ENCODE measurements at places on chromosomes 1 and 21.

GRCh38 chr1:13749543-13750341 lies 49.8 kb downstream of the PRDM2 start:
- DNase-seq: peak; percentile 14

DNA sequence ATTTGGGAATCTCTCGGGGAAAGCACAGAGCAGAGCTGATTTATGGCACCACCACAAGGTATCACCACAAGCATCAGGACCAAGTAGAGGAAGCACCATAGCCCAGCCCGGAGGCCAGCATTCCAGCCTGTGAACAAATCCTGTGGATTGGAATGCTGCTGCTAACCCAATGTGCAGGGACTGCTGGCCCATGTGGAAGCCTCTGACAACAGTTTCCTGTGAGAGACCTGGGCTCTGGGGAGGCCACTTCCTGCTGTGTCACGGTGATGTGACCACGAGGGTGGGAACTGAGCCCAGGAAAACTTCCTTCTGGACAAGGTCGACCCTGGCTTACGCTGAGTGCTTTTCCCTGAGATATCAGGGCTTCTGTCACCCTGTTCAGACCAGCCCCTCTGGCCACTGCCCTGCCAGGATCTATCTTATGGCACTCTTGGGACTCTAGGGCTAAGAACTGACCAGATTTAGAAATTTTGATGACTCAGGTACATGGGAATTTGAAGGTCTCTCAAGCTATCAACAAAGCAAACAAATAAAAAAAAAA lies 88.3 kb upstream of the NGF start:
- DNase-seq: no peak

GRCh38 chr1:102174259-102174863 lies 177.6 kb upstream of the OLFM3 start:
- no peak for DNase-seq

DNA sequence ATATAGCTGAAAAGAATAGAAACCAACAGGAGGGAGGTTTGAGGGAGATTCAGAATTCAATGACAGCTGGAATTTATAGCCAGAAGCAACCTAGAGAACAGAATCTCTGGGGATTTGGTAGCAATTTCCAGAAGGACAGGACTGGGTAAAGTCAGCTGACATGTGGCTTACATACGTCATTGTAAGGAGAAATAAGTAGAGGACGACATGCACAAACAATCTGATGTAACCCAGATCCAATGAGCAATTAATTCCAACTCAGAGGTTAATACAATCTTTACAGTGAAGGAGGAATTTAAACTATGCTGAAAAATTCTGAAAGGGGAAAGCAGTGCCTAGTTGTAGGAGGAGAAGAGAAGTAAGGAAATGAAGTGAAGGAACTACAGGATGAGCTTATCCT lies 383.9 kb downstream of the PTBP2 start:
- peak; percentile 54 for DNase-seq

- no peak for DNase-seq
Measured at GRCh38 chr1:37509181-37509580, 5.4 kb downstream of the MEAF6 start.

DNA sequence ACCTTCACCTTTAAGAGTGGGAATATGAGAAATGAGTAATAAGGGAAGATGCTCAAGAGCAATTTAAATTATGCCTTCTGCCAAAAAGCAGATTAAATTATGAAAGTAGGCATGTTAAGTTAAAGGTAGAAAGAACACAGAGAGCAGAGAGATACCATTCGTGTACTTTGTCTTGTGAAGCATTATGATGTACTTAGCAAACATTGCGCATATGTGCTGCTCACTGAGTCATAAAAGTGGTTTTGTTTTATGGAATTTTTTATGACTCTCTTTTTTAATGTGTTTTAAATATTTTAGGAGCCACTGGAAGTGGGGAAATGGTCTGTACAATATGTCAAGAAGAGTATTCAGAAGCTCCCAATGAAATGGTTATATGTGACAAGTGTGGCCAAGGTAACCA lies 35.3 kb downstream of the MTF2 start:
- no peak for DNase-seq

GRCh38 chr1:18285538-18285924 lies 177.9 kb downstream of the IGSF21 start:
- DNase-seq: no peak

- DNase-seq: peak; percentile 45
Measured at GRCh38 chr1:3352299-3352951, 102.0 kb upstream of the ARHGEF16 start.

DNA sequence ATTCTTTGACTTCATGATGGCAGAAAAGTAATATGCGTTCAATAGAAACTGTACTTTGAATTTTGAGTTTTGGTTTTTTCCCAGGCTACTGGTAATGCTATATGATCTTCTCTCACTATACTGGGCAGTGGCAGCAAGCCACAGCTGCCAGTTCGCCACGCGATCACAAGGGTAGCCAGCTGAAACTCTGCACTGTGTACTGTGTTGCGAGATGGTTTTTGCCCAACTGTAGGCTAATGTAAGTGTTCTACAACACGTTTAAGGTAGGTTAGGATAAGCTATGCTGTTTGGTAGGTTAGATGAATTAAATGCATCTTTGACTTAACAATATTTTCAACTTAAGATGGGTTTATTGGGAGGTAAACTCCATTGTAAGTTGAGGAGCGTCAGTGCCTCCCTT lies 123.1 kb downstream of the NRDC start:
- no peak for DNase-seq

DNA sequence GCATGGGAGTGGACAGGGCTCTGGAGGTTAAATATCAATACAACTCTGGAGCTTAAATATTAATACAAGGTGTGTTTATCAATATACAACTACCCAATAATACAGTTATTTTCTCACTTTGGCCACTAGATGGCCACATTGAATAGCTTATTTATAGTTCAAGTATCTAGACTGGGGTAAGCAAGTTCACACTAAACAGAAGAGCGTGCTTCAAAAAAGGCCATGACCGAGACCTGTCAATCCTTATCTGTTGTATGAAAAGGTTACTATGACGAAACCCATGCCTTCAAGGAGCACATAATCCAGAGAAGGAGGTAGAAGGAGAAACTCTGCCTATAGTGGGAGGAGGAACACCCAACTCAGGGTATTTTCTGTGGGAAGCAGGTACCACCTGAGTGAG lies 29.1 kb downstream of the CHML start:
- DNase-seq: peak; percentile 56

GRCh38 chr1:160993544-160994193 lies 27.3 kb downstream of the F11R start:
- DNase-seq: peak; percentile 20

DNA sequence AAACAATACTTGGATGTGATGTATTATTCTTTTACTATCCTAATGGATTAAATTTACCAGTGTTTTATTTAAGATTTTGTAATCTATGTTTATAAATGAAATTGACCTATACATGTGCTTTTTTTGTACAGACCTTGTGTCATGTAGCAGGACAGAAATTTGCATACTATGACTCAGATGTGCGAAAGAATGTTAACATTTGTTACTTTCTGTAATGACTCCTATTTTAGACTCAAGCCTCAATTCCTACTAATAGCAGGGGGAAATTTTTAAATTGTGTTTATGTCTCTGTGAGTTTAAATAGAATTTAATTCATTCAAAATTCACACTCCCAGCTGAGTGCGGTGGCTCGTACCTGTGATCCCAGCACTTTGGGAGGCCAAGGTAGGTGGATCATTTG lies 21.8 kb upstream of the RIMKLA start:
- DNase-seq: no peak

GRCh38 chr21:38631676-38632075 lies 133.4 kb upstream of the ERG start:
- no peak for DNase-seq

DNA sequence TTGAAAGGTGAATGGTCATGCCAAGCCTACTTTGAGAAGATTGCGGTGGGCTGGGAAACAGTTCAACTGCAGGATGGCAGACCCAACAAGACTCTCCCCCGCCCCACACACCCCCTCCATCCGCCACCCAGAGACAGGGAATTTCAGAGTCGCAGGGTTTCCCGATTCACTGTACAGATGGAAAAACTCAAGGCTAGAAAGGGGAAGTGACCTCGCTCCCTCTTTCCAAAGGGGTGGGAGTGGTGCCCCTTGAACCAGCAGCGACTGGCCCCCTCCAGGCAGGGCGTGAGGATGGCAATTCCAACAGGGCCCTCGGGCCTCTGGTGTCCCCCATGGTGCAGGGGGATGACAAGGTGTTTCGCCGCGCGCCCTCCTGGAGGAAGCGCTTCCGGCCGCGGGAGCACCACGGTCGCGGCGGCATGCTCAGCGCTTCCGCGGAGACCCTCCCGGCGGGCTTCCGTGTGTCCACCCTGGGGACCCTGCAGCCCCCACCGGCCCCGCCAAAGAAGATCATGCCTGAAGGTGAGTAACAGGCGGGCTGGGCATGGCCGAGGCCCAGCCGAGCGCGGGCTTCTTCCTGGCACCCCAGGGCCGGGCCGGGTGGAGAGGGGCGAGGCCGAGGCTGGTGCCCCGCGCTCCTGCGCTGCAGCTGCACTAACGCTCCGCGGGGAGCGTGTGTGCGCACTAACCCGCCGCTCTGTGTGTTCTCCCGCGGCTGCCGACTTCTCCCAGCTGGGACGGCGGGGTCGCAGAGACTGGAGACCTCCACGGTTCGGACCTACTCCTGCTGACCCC lies 10.4 kb downstream of the MYOG start:
- no peak for DNase-seq

All from NCI-H2171 treated with DMSO at 0.1 percent for 48 hours (cell line).